ENCODE measurements at places on chromosomes 7 and 10.

- no peak for DNase-seq
These were observed 50.7 kb downstream of the SYPL1 start for GRCh38 chr7:106061301-106061979.

- peak; percentile 74 for DNase-seq
These were observed 33.8 kb upstream of the RBM20 start for GRCh38 chr10:110610308-110610774.

DNA sequence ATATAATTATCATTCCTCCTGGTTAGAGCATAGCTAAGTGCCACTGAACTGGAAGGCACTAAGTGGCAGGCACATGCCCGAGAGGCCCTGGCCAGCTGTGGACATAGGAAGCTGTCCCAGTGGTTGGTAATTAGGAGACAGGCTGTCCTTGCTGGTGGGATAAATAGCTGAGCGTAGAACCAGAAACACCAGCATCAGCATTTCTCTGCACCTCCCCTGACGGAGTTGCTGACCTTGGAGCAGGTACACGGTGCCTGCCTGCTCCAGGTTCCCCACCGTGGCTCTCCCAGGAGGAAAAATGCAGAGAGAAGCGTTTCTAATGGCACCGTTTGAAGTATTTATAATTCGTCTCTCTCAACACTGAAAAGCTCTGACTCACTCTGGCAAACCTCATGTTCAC, 5.6 kb upstream of the ABLIM1 start:
- no peak for DNase-seq

DNA sequence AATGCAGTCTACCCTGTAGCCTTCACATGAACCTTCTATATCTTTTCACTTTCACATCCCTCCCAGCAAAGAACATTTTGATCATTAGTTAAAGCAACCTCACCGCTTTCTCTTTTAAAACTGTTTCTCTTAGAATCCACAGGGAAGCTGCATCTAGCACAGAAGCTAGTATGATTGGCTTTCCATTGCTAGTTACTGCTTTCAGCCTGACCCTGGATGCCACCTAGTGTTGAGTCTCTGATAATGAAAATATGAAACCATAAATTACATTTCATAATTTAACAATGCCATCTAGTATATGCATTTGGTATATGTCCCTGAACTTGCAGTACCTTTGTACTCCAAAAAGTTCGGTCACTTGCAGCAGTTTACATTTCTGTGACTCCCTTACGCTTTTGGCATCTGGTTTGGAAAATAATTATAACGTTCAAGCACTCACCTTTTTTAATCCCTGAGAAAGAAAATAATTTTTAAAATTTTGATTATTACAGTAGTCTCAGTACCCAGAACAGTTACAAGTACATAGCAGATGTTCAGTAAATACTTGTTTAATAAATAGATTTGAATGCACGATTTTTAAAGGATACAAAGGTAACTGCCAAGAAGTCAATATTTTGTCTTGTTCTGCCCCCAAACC, 22.7 kb downstream of the CISD1 start:
- DNase-seq: no peak

DNA sequence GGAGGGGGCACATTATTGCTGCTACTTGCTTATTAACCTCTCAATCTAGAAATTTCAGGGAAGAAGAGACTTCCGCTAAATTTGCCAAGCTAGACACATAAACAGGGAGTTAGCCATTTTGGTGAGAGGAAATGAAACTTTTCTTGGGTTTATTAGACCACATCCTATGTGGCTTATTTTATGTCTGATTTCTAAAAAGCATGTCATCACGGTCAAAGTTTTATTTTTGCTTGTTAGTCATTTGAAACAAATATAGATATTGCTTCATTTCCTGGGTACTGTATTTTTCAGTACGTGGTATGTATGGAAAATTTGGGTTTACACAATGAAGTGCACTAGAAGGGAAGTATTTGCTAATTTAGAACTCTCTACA, 144.1 kb downstream of the TCF7L2 start:
- no peak for DNase-seq

DNA sequence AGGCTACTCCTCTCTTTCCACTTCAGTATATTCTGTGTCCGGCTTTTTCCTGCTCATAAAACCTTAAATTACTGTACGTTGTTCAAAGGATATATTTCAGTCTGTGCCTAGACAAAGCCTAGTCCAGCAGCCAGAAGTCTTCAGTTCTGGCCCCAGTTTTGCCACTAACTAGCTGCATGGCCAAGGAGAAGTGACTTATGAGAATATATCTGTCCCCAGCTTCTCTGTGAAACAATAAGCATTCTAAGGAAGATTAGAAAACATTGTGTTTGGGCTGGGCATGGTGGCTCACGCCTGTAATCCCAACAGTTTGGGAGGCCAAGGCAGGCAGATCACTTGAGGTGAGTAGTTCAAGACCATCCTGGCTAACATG, 105.0 kb upstream of the HDAC9 start:
- DNase-seq: no peak

DNA sequence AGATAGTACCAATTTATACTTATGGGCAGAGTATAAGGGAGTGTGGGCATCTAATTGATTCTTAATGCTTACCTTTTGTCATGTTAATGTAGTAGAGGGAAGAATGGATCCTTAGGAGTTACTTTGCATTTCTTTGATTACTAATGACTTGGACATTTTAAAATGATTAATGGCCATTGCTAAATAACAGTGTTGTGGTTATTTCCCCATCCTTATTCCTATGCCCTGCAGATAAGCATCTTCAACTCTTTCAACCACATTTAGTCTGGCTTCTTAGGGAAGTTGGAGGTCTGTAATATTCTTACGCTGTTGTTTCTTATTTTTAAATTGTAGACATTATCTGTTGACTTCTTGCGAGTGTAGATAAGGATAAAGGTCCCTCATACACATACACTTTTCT, 37.2 kb downstream of the KAT6B start:
- no peak for DNase-seq

GRCh38 chr10:31288962-31289361, 30.1 kb upstream of the ZEB1 start:
- no peak for DNase-seq

DNA sequence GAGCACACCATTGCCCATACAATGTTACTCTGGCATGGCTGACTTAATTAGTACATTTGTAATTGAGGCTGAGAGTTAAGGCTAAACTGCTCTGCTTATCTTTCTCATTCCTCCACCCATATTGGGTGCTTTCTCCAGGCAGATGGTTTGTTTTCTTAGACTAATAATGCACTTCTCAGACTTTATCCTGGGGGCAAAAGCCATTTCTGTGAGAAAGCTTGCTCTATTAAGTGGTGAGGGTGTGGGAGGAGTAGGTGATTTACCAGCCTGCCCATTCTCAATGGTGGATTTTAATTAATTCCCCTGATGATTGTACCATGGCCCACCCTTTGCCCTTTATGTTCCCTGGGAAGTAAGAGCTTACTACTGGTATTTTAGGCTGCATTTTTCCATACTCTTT, 174.8 kb downstream of the FOXP2 start:
- peak; percentile 0 for DNase-seq

DNA sequence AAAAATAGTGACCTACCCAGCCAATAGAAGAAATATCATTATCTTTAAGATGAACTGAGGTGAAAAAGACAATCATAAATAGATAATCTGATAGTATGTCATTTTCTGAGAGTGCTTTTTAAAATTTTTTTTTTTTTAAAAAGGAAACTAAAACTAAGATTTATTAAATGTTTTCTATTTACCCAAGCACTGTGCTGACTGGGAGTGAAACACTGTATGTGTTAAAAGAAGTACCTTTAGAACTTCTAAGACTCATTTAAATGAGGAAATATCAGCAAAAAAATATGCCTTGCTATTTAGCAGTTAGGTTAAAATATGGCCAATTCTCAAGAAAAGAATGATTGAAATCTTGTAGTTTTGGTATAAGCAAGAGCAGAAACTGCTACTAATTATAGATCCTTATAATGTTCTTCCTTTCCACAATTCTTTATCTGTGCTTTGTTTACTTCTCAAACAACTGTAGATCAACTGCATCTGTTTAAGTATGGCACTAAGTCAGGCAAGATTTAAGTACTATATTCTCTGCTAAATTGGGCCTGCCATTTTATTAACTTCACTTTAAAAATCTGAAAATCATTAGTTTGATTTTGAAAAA, 39.5 kb upstream of the WNT2 start:
- DNase-seq: no peak

GRCh38 chr10:25125201-25125611, 49.6 kb upstream of the GPR158 start:
- DNase-seq: peak; percentile 87

GRCh38 chr7:33666531-33666930, 238.8 kb upstream of the BMPER start:
- DNase-seq: no peak

DNA sequence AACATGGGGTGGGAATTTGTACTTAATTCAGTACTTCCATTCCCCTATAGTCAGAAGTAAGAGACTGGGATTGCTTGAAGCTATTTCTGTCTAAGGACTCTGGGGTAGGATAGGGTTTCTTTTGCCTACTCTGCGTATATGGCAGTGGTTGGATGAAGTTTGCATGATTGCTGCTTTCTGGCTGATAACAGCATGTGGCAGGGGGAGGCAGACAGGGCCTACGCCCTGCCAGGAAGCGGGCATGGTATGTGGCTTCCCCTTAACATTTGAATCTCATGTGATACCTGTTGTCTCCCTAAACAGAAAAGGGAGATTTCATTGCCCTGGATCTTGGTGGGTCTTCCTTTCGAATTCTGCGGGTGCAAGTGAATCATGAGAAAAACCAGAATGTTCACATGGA, 57.1 kb downstream of the TACR2 start:
- DNase-seq: no peak

- no peak for DNase-seq
These were observed 190.6 kb downstream of the PARD3 start for GRCh38 chr10:34624323-34625153.

GRCh38 chr7:101234636-101235035, 3.0 kb downstream of the CLDN15 start:
- no peak for DNase-seq

- peak; percentile 34 for DNase-seq
These were observed 77.6 kb downstream of the BICC1 start for GRCh38 chr10:58590152-58590840.

DNA sequence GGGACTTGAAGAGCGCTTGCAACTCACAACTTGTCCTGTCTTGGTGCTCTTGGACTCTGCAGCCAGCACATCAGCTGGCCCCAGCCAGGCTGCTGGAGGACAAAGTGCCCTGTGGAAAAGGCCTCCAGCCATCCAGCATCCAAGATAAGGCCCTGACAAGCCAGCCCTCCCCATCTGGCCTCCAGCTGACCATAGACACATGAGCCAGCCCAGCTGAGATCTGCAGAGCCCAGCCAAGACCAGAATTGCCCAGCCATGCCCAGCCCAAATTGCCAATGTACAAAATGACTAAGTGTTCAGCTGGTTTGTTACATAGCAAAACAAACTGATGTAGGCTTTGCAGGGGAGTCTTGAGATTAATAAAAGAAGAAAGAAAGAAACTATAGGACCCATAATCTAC, 36.0 kb upstream of the FRMD4A start:
- DNase-seq: no peak

DNA sequence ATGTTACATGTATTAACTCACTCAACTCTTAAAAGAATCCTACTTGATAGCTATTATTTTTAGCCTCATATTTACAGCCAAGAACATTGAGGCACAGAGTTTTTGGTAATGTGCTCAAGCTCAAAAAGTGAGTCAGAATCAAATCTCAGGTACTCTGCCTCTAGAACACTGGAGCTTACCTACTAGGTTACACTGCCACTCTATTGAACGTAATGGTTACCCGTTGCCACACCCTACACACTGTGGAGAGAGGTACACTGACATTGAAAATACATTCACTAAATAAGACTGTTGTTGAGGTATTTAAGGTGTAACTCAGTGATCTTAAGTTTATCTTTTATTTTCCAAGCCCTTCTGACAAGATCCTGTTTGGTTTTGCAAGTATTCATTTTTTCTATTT, 17.9 kb downstream of the SLC26A3 start:
- DNase-seq: no peak

- DNase-seq: no peak
These were observed 17.4 kb downstream of the DLG5 start for GRCh38 chr10:77909021-77909748.

DNA sequence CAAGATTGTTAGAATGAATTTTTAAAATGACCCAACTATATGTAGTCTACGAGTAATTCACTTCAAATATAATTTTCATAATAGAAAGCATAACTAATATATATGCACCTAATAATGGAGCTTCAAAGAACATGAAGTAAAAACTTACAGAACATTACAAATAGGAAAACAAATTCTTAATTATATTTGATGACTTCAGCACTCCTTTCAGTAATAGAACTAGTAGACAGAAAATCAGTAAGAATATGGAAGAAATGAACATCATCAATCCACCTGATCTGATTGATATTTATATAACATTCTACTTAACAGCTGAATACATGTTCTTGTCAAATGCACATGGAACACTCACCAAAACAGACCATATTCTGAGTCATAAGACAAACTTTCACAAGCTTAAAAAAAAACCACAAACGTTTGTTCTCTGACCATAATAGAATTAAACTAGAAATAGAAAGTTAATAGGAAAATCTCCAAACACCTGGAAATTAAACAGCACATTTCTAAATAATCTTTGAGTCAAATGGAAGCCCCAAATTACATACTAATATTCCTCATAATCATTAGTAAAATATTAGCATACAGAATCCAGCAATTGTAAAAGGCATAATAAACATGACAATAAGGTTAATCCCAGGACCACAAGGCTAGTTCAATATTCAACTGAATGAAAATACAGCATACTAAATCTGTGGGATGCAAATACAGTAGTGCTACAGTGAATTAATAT, 48.0 kb downstream of the BRAF start:
- DNase-seq: no peak

DNA sequence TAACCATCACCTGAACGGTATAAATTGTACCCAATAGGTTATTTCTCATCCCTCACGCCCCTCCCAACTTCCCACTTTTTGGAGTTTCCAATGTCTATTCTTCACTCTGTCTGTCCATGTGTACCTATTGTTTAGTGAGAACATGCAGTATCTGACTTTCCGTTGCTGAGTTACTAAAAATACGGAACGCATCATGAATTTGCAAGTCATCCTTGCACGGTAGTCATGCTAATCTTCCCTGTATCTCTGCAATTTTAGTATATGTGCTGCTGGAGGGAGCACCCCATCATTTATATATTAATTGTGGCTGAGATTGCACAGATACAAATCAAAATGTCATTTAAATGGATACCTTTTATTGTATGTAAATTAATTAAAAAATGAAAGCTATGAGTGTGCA, 75.7 kb upstream of the SFMBT2 start:
- no peak for DNase-seq

GRCh38 chr10:78224602-78225001, 190.9 kb downstream of the RPS24 start:
- DNase-seq: no peak

- DNase-seq: no peak
These were observed 106.7 kb downstream of the CUBN start for GRCh38 chr10:17022896-17023295.

- DNase-seq: no peak
These were observed 14.6 kb downstream of the SVIL start for GRCh38 chr10:29620112-29620690.

GRCh38 chr7:31087351-31087750, 35.2 kb downstream of the ADCYAP1R1 start:
- no peak for DNase-seq

- peak; percentile 77 for DNase-seq
These were observed 765 bp downstream of the PFKFB3 start for GRCh38 chr10:6203331-6204062.

- no peak for DNase-seq
These were observed 26.8 kb upstream of the PRF1 start for GRCh38 chr10:70629338-70629737.
